ENCODE measurements at places on chromosomes 5 and 9. TPM values are rescaled to one million over a fixed set of nuclear protein-coding genes. Genes with fewer than 3 reads are reported as not detected.
A peak's percentile ranks its signal among the peaks of the same experiment; 100 is the strongest.

DNA sequence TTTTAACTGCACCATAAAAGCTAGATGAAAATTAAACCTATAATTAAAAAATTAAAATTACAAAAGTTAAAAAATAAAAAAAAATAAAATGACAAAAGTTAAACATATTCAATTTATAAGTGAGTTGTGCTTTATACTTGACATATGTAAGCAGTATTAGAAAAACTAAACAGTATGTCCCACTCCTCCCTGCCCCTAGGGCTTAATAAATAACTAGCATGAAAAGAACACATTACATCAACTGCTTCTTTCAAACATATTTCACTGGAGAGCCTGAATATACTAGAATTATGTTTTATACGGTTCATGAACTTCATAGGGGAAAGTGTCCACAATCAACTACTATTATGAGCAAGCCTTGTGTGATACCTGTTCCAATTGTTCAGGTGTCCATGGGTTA is 47.6 kb downstream of the ECPAS start:
- no peak overlapping the region for H3K4me3 ChIP-seq
- H3K27me3 ChIP-seq: no peaks in the 10 kb centered on the region
- DNase-seq: no peak
- no peak overlapping the region for H3K27ac ChIP-seq
- no peaks in the 10 kb centered on the region for H3K4me1 ChIP-seq

- peaks cover 75% of the 10 kb centered on the region for H3K36me3 ChIP-seq
- no peaks in the 10 kb centered on the region for H3K27me3 ChIP-seq
- H3K4me1 ChIP-seq: peaks cover 13% of the 10 kb centered on the region
- H3K27ac ChIP-seq: no peak overlapping the region
Measured at GRCh38 chr9:131618785-131619184, 73.5 kb downstream of the PRRT1B start.

- DNase-seq: no peak
- no peak overlapping the region for H3K27ac ChIP-seq
- H3K36me3 ChIP-seq: peaks cover 4% of the 10 kb centered on the region
- no peaks in the 10 kb centered on the region for H3K27me3 ChIP-seq
- H3K4me3 ChIP-seq: no peak overlapping the region
- peaks cover 15% of the 10 kb centered on the region for H3K4me1 ChIP-seq
Measured at GRCh38 chr5:15524712-15525111, 24.7 kb downstream of the FBXL7 start.

Gene INSL4
- not detected for total RNA-seq

GRCh38 chr9:33341182-33341581 is 50.9 kb downstream of the NFX1 start:
- H3K4me3 ChIP-seq: no peak overlapping the region
- no peak overlapping the region for H3K27ac ChIP-seq
- no peaks in the 10 kb centered on the region for H3K4me1 ChIP-seq
- no peak for DNase-seq
- H3K27me3 ChIP-seq: no peaks in the 10 kb centered on the region

DNA sequence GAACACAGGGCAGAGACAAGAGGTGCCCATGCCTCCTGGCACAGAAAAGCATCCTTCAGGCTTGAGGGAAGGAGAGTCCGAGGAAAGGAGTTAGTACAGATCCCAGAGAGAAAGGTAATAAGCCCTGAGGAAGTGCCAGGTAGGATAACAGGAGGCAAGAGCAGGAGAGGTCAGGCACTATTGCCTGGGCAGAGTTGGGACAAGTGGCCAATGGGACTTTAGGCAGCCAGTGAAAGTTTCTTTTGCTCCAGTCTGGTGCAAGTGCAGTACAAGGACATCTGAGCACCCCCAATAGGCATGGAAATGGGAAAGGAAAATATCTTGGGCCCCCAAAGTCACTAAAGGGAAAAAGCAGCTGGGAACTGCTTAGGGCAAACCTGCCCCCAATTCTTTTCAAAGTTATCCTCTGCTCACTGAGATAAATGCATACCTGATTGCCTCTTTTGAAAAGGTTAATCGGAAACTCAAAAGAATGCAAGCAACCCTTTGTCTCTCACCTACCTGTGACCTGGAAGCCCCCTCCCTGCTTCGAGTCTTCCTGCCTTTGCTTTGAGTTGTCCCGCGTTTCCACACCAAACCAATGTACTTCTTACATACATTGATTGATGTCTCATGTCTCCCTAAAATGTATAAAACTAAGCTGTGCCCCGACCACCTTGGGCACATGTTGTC is 46.5 kb downstream of the ELOVL7 start:
- no peaks in the 10 kb centered on the region for H3K27me3 ChIP-seq
- H3K27ac ChIP-seq: no peak overlapping the region
- no peak for DNase-seq
- H3K4me3 ChIP-seq: no peak overlapping the region
- H3K4me1 ChIP-seq: no peaks in the 10 kb centered on the region

Gene LIX1
- total RNA-seq: 2.4 TPM

Gene ORM2
- not detected for total RNA-seq

GRCh38 chr9:84856181-84856632 is 186.7 kb downstream of the NTRK2 start:
- no peak overlapping the region for H3K4me3 ChIP-seq
- peaks cover 28% of the 10 kb centered on the region for H3K4me1 ChIP-seq
- no peak overlapping the region for H3K27ac ChIP-seq
- H3K27me3 ChIP-seq: no peaks in the 10 kb centered on the region
- no peak for DNase-seq
- H3K36me3 ChIP-seq: no peaks in the 10 kb centered on the region

Gene OBP2B
- not detected for total RNA-seq

GRCh38 chr5:128763321-128763720 is 202.0 kb upstream of the SLC27A6 start:
- no peaks in the 10 kb centered on the region for H3K4me1 ChIP-seq
- no peak overlapping the region for H3K27ac ChIP-seq
- H3K4me3 ChIP-seq: no peak overlapping the region
- DNase-seq: no peak

- DNase-seq: no peak
- H3K27ac ChIP-seq: no peak overlapping the region
- no peaks in the 10 kb centered on the region for H3K36me3 ChIP-seq
Measured at GRCh38 chr5:165393839-165394238, 1888.4 kb downstream of the MAT2B start.

DNA sequence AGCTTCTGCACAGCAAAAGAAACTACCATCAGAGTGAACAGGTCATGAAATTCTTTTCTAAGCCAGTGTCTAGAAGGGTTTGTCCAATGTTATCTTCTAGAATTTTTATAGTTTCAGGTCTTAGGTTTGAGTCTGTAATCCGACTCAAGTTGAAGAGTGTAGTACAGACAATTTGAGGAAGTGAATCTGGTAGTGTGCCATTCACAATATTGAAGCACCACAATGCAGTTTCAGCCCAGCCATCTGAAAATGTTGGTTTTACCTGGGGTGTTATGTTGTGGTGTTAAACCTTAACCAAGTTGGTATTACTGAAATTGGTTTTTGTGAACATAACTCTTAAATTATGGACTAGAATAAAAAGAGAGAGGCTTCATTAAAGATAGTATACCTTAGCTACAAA is 77.2 kb downstream of the ADAMTS16 start:
- H3K4me3 ChIP-seq: no peak overlapping the region
- no peaks in the 10 kb centered on the region for H3K27me3 ChIP-seq
- H3K27ac ChIP-seq: no peak overlapping the region
- DNase-seq: no peak

Gene FOXD4L6
- total RNA-seq: not detected

Gene LTC4S
- total RNA-seq: 5.0 TPM

DNA sequence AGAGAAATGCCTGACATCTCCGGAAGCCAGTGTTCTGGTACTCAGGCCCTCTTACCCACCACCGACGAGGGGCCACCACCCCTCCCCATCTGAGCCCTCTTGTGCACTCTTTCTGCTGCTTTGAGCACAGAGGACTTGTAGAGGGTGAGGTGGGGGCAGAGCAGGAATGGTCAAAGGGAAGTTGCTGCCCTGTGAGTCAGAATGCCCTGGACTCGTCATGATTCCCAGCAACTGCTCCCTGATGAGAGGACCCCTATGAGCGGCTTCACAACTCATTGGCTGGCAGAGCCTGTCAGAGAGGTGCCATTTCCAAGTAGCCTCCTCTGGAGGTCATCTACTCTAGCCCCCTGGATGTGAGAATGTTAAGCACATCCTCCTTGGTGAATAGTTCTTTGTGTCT is 845 bp downstream of the ECSCR start:
- H3K27ac ChIP-seq: peak overlapping the region; percentile 23
- H3K4me1 ChIP-seq: no peaks in the 10 kb centered on the region
- H3K36me3 ChIP-seq: no peaks in the 10 kb centered on the region
- H3K27me3 ChIP-seq: no peaks in the 10 kb centered on the region
- DNase-seq: no peak

- H3K4me1 ChIP-seq: peaks cover 18% of the 10 kb centered on the region
- no peak overlapping the region for H3K27ac ChIP-seq
- no peaks in the 10 kb centered on the region for H3K27me3 ChIP-seq
Measured at GRCh38 chr9:134229466-134230091, 65.2 kb upstream of the RNU6ATAC start.

GRCh38 chr5:146703499-146703898 is 175.1 kb downstream of the PPP2R2B start:
- DNase-seq: no peak
- H3K27me3 ChIP-seq: no peaks in the 10 kb centered on the region
- H3K4me3 ChIP-seq: no peak overlapping the region

Gene C5orf52
- not detected for total RNA-seq

DNA sequence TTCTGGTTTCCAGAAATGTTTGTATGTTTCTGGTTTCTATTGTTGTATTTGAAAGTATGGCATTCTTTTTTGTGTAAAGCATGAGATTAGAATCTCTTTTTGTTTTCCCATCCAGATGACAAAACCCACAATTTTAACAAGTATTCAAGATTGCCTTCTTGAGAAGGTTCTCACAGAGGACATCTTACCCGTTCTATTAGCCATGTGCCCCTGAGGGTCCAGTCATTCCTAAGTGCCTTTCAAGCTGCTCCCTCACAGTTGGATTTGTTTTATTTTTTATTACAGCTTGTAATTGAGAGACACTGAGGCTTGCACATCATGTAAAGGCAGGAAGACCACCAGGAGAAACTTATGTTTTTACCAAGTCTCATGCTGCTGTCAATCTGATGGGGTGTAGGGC is 19.3 kb upstream of the LOX start:
- peaks cover 25% of the 10 kb centered on the region for H3K4me1 ChIP-seq
- H3K27me3 ChIP-seq: no peaks in the 10 kb centered on the region
- H3K27ac ChIP-seq: no peak overlapping the region
- no peak for DNase-seq
- H3K36me3 ChIP-seq: no peaks in the 10 kb centered on the region

Gene GPX8
- total RNA-seq: 15.6 TPM

GRCh38 chr5:98865690-98866089 is 63.1 kb downstream of the CHD1 start:
- no peaks in the 10 kb centered on the region for H3K27me3 ChIP-seq
- H3K4me3 ChIP-seq: no peak overlapping the region
- no peak overlapping the region for H3K27ac ChIP-seq
- no peaks in the 10 kb centered on the region for H3K4me1 ChIP-seq
- DNase-seq: no peak
- peaks cover 7% of the 10 kb centered on the region for H3K36me3 ChIP-seq

Gene TICAM2
- 0.95 TPM for total RNA-seq
